GM19239 (cell line): ENCODE measurements at places on chromosomes 5 and 9.
A peak's percentile ranks its signal among the peaks of the same experiment; 100 is the strongest.

DNA sequence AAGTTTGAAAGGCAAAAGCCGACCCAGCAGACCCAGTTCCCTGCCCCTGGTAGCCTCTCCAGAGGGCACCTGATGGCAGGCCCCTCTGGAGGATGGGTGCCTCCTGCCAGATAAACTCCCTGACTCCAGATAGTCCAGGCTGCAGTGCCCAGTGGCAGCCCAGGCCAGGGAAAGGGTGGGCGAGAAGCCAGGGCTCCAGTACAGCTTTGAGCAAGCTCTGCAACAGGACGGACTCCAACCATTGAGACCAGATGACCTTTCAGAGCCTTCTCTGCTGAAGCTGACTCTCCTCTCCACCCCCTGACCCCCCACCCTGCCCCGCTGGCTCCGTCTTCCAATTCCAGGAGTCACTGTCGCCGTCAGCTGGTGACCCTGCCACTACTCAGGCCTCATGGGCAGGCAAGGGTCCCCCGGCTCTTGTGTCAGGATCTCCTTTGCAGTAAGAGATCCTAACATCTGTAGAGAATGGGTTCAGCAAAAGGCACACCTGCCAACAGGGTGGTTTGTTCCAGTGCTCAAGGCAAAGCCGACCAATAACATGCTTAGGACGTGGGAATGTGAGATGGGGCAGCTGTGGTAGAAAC lies 15.5 kb upstream of the FCN1 start:
- no peak for DNase-seq

DNA sequence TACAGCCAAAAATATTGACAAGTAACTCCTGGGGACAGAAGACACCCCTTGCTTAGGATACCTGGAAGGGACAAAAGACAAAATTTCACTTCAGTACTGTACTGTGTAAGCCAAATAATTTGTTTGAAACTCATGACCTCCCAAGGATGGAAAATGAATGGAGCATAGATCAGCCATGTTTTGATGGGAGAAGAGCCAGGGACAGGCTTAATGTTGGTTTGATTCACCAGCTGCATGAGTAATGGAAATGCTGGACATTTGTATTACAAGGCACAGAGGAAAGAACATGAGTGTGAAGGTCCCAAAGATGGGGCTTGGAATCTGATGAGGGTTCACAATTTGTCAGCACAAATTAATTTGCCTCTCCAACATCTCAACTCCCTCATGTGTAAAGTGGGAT lies 122.8 kb downstream of the ENC1 start:
- no peak for DNase-seq

DNA sequence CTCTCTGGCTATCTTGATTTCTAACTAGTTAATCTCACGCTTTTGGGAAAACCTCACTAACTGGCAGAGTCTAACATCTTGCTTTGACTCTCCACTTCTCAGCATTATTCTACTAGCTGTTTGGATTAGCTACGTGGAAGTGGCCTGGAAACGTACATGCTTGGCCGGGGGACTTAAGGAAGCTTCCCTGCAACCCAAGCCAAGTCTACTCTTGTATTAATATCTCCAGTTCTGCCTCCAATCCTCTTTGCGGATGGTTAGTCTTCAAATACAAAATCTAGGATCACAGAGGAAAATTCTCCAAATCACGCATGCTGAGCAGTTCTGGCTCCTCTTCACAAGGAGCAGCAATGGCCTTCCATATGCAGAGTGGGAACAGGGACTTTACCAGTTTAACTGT lies 51.8 kb upstream of the RETREG1 start:
- DNase-seq: no peak

- DNase-seq: no peak
Measured at GRCh38 chr5:36944607-36945225, 68.1 kb downstream of the NIPBL start.

GRCh38 chr9:137253717-137254623 lies 1.2 kb upstream of the NELFB start:
- no peak for DNase-seq

GRCh38 chr9:5626727-5627634 lies 1.9 kb upstream of the RIC1 start:
- peak; percentile 44 for DNase-seq

GRCh38 chr9:98231770-98232478 lies 23.5 kb downstream of the TBC1D2 start:
- DNase-seq: no peak

- DNase-seq: no peak
Measured at GRCh38 chr9:121633119-121633714, 18.2 kb upstream of the DAB2IP start.

DNA sequence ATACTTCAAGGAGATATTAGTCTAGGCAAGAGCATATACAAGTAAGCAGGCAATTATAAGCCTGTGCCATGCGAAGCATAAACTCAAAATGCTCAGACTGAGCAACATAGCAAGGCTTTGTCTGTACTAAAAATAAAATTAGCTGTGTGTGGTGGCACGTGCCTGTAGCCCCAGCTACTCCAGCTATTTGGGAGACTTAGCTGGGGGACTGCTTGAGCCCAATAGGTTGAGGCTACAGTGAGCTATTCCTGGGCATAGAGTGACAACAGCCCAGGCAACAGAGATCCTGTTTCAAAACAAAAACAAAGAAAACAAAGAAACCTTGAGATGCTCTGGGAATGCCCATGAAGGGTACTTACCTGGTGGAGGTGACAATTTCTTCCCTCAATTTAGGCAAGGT lies 130.5 kb upstream of the ZNF608 start:
- DNase-seq: no peak

- no peak for DNase-seq
Measured at GRCh38 chr9:97510797-97511654, 9.6 kb downstream of the TMOD1 start.

GRCh38 chr5:1720396-1721110 lies 79.1 kb downstream of the MRPL36 start:
- no peak for DNase-seq

- DNase-seq: no peak
Measured at GRCh38 chr5:6730807-6731206, 17.6 kb downstream of the TENT4A start.

- DNase-seq: no peak
Measured at GRCh38 chr5:138663009-138663408, 87.8 kb upstream of the HSPA9 start.

GRCh38 chr5:173457482-173457881 lies 129.3 kb upstream of the STC2 start:
- no peak for DNase-seq

DNA sequence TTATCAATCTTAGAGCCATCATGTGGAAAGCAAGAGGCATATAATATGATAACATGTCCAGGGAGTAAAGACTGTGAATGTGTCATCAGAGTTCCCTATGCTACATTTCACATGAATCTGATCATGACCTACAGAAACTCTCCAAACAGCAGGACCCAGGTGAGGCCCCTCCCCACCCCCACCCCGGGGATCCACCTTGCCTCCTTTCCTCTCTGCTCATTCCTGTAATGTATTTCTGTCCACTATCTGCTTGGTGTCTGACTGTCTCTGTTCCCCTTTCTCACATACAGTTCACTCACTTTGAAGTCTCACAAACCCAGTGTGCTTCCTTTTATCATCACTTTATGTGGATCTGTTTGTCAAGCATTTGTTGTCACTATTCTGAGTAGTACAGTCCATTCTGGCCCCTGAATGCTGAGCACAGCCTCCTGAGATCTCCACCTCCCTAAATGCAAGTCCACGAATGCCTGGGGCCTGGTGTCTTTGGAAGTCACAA lies 76.4 kb upstream of the SMARCA2 start:
- DNase-seq: no peak

DNA sequence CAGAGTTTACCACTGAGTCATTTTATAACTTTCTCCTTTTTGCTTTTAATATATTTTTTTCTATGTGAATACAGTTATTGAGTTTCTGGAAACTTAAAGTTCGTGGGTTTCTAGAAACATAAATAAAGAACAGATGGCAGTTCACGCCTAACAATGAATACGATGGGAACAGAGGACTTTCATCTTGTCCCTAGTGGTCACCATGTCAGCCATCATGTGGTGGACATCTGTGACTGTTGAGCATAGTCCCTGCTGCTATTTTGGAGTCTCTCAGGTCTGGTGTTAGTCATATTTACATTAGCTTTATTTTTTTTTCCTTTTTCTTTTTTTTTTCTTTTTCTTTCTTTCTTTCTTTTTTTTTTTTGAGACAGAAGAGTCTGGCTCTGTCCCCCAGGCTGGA lies 85.3 kb downstream of the XRCC4 start:
- DNase-seq: no peak

- DNase-seq: no peak
Measured at GRCh38 chr5:138666226-138666742, 86.9 kb upstream of the CTNNA1 start.

GRCh38 chr5:52392321-52392720 lies 395.4 kb upstream of the ITGA1 start:
- no peak for DNase-seq

GRCh38 chr5:172901012-172901780 lies 58.0 kb upstream of the RPL26L1 start:
- no peak for DNase-seq
